HCEC 1CT (cell line): ENCODE measurements at places on chromosomes 16 and 17.

DNA sequence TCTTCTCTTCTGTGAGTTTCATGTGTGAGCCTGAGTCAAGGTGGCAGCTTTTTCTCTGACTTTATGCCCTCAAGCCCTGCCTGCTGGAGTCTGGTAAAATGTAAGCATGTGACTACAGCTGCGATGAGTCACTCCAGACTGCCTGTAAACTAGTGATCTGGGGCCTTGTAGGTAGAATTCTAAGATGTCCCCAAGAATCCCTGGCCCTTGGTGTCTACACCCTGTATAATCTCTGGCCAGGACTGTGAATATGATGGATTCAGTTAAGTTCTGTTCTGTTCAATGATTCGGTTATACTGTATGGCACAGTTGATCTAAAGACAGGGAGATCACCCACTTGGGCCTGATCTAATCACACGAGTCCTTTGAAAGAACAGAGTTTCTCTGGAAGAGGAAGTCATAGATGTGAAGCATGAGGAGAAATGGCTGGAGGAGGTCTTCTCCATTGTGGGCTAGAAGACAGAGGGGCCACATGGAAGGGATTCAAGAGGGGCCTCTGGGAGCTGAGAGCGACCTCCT lies 29.8 kb downstream of the PRSS54 start:
- peak; percentile 73 for DNase-seq

DNA sequence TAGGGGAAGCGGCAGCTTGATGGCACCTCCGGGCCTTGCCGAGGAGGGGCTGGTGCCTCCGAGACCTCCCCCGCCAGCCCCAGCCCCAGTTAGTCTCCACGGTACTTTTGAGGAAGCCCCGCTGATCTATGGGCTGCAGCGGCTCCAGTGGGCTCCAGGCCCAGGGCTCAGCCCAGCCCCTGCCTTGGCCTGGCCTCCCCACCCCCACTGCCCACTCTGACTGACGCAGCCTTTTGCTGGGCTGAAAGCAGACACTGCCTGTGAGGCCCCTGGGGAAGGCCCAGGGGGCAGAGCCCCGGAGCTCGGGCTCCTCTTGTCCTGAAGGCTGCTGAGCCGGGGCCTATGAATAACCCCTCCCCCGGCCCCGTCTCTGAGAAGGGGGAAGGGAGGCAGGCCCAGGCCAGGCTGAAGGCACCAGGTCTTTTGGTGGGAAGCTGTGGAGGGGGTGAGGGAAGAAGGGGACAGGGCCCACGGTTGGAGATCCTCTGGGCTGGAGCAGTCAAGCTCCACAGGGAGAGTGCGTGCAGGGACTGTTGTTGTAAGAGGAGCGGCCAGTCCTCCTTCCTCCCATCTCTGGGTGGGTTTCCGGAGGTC lies 7.5 kb upstream of the SMTNL2 start:
- DNase-seq = no peak

DNA sequence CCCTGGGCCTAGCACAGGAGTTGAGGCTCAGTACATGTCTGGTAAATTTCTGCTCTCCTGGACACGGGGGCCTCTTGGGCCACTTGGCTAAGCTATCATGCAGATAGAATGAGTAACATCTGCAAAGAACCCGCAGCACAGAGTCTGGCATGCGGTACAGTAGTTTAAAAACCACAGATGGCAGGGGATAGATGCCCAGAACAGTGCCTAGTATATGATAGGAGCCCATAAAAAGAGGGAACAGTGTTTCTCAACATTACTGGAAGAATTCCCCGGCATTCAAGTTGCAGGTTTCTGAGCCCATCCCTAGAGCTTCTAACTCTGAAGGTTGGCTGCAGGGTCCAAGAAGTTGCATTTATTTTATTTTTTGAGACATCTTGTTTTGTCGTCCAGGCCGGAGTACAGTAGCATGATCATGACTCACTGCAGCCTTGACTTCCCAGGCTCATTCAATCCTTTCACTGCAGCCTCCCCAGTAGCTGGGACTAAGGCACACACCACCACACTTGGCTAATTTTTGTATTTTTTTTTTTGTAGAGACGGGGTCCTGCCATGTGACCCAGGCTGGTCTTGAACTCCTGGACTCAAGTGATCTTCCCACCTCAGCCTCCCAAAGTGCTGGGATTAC lies 5.8 kb downstream of the CDIPT start:
- peak; percentile 26 for DNase-seq

- peak; percentile 25 for DNase-seq
Observed at GRCh38 chr16:81481207-81481821, 36.7 kb downstream of the CMIP start.

DNA sequence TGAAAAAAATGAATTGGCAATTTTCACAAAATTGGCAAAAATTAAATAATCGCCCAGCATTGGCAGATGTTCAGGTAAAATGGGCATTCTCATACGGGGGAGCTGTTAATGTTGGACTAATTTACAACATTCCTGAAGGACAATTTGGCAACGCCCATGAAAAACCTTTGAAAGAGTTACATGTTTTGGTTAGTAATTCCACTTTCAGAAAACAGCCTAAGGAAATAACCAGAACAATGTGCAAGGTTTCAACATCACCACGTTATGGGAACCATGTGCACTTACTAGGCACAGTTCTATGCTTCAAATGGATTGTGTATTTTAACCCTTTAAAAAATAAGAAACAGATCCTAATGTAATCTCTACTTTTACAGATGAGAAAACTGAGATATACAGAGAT lies 62.7 kb downstream of the CDYL2 start:
- DNase-seq = no peak

DNA sequence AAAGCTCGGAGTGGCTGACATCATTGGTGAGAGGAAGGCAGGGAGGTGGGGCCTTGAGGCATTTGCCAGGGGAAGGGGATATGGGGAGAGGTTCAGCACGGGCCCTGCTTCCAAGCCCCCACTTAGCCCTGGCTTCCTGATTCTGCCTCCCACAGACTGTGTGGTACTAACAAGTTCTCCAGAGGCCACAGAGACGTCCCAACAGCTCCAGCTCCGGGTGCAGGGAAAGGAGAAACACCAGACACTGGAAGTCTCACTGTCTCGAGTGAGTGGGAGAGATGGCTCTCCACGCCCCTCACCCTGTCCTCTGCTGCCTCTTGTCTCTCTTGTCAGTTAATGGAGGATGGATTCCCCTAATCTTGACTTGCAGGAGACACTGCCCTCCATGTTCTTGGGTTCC lies 8.1 kb downstream of the NFATC2IP start:
- DNase-seq = no peak

GRCh38 chr16:7150230-7150629 lies 182.4 kb upstream of the RBFOX1 start:
- DNase-seq = no peak

DNA sequence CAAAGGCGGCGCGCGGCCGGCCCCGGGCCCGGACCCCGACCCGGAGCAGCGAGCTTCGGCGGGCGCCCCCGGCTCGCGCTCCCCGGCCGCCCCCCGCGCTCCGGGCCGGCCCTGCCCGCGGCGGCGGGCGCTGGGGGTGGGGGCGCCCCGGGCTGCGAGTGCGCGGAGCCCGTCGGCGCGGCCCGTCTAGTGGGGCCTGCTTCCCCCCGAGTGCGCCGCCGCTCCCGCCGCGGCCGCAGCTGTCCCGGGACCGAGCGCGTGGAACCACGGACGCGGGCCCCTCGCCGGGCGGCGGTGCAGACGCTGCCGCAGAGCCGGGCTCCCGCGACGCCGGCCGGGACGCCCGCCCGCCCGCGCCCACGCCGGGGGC lies 308 bp downstream of the ADCY9 start:
- no peak for DNase-seq

- no peak for DNase-seq
Observed at GRCh38 chr17:55435408-55435807, 13.8 kb upstream of the MMD start.

GRCh38 chr17:46199379-46199778 lies 6.2 kb upstream of the KANSL1 start:
- peak; percentile 12 for DNase-seq

DNA sequence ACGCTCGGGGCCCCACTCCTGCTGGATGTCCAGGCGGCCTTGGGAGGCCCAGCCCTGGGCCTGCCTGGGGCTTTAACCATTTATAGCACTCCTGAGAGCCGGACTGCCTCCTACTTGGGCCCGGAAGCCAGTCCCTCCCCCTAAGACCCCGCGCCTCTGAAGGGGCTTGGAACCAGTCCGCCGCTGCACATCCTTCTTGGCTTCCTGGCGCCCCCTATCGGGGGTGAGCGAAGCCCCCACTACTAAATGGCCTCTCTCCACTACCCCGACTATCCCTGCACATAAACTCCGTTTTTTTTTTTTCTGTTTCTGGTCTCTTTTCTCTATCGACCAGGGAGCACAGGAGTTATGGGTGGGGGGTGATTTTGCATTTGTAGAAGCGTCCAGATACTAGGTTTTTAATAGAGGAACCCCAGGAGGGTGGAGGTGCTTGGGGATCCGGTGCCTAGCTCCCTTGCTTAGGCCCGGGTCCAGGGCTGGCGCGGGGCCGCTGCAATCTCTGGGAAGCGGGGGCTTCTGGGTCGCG lies 633 bp upstream of the NOL3 start:
- no peak for DNase-seq

DNA sequence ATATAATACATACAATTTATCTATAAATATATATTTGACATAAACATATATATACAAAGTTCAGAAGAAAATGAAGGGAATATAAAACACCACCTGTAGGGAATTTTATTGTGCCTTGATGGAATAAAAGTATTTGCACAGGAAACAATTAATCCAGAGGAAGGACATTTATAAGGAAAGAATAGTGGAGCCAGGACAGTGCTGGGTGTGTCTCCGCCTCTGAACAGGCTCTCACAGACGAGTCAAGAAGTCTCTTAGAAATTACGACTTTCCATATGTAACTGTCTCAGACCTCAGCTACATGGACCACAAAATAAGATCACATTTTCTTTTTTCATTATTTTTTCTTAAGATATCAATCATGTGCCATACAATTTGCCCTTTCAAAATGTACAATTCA lies 93.9 kb downstream of the TMEM114 start:
- no peak for DNase-seq

GRCh38 chr16:88831838-88832237 lies 20.1 kb upstream of the APRT start:
- DNase-seq = no peak

DNA sequence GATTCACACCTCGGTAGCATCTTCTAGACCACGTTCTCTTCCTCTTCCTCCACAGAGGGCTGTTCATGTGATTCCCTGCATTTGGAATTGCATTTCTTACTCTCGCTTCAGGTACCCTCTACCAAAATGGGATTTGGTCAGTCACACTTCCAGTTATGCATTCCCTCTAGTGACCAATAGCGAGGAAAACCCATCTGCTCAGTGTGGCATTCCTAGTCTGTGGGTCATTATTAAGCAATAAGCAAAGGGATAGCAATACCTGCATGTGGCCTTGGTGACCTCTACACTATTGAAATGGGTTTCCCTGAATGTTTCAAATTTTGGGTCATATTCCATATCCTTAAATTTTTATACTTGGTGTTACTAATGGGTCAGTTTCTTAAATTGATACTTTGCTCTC lies 401 bp upstream of the KRTAP4-5 start:
- no peak for DNase-seq

- no peak for DNase-seq
Observed at GRCh38 chr17:63842173-63842539, 329 bp downstream of the SMARCD2 start.

GRCh38 chr16:4612977-4613635 lies 1.6 kb downstream of the UBALD1 start:
- no peak for DNase-seq

DNA sequence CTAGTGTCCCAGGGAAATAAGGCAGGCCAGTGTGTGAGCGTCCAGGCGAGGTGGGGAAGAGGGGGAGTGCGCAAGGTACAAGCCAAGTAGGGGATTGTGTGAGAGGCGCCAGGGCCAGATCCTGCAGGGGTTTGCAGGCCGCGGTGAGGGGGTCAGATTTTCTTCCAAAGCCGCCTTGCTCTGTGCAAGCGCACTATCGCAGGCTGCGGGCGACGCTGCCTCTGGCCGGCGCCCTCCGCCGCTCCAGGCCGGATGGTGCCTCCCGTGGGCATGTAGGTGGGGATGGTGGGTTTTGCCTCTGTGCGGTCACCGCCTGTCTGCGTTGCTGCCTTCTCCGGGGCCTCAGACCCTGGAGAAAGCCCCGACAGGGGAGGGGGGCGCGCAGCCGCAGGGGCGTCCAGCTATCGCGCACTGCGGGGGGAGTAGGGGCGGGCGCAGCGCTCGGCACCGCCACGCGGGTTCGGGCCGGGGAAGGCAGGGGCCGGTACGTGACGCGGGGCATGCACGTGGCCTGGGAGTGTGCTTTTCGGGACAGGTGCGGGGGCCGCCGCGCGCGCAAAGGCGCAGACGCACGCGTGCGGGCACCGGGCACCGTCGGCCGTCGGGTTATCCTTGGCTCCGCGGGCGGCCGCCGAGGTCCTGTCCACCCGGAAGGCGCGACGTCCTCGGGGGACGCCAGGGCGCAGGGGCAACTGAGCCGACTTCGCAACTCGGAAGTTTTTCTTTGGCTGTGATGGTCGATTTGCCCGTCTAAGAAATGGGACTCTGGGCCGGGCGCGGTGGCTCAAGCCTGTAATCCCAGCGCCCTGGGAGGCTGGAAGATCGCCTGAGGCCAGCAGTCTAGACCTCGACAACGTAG lies 1.1 kb upstream of the HAPSTR1 start:
- DNase-seq = no peak

- no peak for DNase-seq
Observed at GRCh38 chr17:46158323-46159296, 34.6 kb downstream of the KANSL1 start.

DNA sequence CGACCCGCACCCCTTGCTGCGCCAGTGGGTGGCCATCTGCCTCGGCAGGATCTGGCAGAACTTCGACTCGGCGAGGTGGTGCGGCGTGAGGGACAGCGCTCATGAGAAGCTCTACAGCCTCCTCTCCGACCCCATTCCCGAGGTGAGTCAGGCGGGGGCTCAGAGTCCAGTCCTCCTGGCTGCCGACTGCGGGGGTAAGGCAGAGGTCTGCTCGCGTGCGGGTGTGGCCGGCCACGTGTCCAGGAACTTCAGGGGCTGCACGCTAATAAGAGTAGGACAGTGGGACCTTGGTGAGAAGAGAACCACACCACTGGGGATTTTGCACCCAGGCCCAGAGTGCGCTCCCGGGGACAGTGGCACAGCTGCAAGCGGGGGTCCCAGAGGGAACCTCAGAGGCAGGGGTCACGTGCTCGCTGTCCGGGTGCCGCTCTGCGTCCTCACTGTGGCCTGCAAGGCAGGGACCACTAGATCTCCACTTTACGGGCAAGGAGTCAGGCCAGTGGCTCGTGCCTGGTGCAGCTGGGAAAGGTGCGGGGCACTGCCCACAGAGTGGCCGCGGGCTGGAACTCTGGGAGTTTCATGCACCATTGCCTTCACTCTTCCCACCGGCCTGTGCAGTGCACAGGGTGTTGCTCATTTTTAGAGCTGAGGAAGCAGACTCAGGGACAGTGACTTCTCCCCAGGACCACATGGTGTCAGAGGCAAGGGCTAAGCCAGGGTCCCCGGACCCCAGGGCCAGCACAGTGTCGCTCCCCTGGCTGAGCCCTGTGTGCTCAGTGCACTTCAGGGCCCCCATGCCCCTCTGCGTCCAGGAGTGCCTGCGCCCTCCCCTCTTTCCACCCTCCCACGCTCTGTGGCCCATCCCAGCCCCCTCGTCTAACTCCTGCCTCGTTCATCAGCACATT lies 107.6 kb upstream of the CHMP6 start:
- no peak for DNase-seq

- no peak for DNase-seq
Observed at GRCh38 chr17:27349540-27350021, 55.7 kb downstream of the WSB1 start.
